ENCODE measurements at places on chromosomes 7 and 10.

DNA sequence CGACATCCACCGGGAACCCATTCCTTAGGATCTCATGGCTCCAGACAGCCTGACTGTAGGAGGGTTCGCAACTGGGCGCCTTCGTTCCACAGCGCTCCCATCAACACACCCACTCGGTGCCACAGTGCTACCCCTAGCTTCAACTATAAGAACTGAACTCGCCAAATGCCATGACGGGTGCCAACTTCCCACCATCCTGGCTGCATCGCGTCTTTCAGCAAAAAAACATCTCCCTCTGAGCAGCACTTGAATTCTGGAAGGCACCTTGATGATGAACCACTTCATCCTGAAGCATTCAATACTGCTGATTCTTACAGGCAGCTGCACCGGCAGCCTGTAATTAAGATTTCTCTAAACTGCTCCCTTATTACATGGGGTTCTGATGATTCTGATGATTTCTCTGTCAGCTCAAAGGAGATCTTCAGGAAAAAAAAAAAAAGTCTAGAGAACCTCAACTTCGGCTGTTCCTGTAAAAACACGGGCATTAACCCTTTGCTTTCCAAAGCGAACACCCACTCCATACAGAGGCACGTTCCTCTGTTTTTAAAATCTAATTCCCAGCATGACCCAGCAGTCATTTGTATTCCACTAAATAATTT is 1.3 kb downstream of the CYTH3 start:
- no peak for DNase-seq

- no peak for DNase-seq
These were observed 110.9 kb downstream of the WDR11 start for GRCh38 chr10:120961795-120962755.

DNA sequence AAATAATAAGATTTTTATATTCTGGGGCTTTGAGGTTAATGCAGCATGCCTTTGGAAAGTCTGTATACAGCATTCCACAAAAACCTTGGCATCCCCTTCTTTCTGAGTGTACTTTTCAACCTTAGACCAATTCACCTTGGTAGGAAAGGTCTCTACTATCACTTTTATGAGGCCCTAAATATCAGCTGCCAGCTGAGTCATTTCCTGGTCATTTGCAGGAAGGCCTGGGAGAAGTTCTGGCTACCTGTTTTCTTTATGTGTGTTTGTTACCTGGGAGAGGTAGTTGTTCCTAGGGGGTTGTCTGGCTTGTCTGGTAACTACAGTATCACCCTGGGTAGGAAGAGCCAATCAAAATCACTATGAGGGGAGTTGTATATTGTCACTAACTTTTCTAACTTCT is 4.1 kb downstream of the SPAM1 start:
- no peak for DNase-seq

DNA sequence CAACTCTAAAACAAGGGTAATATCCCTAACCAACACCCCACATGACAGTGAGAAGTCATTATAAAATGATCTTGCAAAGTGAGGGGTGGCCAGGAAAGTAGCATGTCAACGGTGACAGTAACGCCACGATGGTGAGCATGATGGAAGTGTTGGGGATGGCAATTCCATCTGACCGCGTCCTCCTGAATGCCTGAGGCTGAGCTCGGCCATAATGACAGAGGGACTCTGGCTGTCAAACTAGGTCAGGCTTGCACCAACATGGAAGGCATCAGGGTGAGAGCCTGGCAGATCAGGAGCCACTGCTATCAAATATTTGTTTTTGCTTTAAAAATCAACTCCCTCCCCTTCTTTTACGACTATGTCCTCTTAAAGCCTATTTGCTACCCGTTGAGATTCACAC is 55.7 kb upstream of the EFCAB10 start:
- DNase-seq: no peak

- DNase-seq: no peak
These were observed 157.1 kb downstream of the GATA3 start for GRCh38 chr10:8211631-8212030.

- no peak for DNase-seq
These were observed 172.3 kb downstream of the IMMP2L start for GRCh38 chr7:111390000-111390399.

- DNase-seq: no peak
These were observed 1.1 kb upstream of the ARHGAP22 start for GRCh38 chr10:48605786-48606529.

- peak; percentile 27 for DNase-seq
These were observed 11.9 kb upstream of the LRRC27 start for GRCh38 chr10:132319853-132320653.

GRCh38 chr10:131141645-131142516 is 169.6 kb downstream of the TCERG1L start:
- DNase-seq: no peak

DNA sequence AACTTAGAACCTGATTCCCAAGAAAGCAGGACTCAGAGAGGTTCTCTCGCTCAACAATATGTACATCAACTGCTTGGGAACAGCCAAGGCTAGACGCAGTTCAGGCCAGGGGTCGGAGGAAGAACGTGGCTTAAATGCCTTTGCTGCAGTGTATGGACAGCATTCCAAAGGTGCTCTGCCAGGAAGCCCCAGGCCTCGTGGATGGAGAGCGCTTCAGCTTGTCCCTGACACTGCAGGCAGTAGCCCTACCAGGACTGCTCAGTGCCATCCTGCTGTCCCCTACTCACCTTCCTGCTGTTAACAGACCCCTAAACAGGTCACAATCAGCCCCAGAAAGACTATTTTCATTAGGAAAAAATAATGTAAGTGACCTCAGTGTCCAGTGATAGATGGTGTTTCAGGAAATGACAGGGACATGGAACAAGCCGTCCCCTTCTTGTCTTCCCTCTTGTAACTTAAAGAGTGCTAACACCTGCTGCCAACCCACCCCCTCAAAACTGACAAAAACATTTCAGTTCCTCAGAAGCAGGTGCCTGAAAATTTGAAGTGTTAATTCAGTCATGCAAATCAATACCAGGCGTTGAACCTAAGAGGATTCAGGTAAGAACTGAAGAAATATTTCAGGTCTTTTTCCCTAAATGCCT is 16.5 kb downstream of the CREB3L2 start:
- no peak for DNase-seq

DNA sequence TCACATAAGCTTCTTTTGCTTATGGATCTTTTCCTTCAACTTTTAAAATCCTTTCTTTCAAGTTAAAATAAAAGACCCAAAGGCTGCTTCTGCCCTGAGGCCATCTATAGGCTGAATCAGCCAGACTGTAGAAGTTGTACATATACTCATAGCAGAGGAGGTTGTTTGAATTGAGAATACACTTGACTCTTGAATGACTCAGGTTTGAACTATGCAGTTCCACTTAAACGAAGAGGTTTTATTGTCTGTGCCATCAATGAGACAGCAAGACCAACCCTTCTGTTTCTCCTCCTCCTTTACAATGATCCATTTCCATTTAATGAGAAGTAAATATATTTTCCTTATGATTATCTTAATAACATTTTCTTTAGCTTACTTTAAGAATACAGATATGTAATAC is 5.8 kb downstream of the ZNF365 start:
- no peak for DNase-seq

DNA sequence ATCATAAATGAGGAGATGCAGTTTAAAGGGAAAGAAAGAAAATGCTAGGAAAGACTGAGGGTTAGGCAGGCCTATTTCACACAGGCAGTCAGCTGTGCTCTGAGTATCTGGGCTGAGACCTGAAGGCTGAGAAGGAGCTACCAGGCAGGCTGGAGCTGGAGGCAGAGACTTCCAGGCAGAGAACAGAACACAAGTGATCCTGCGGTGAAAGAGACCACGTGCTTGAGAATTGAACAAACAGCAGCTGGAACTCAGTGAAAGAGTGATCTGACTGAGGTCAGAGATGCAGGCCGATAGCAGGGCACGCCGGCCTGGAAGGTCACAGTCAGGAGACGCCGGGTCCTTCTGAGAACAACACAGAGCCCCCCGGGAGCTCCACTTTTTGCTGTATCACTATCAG is 147.8 kb downstream of the ADAM12 start:
- no peak for DNase-seq

Measured in activated CD4-positive, alpha-beta T cell treated with anti-CD3 and anti-CD28 coated beads for 24 hours (primary cell).